Sigmoid colon (tissue), 7 donors: ENCODE measurements at places on chromosomes 3 and 15. TPM values are rescaled to one million over a fixed set of nuclear protein-coding genes. Genes with fewer than 3 reads are reported as not detected.

DNA sequence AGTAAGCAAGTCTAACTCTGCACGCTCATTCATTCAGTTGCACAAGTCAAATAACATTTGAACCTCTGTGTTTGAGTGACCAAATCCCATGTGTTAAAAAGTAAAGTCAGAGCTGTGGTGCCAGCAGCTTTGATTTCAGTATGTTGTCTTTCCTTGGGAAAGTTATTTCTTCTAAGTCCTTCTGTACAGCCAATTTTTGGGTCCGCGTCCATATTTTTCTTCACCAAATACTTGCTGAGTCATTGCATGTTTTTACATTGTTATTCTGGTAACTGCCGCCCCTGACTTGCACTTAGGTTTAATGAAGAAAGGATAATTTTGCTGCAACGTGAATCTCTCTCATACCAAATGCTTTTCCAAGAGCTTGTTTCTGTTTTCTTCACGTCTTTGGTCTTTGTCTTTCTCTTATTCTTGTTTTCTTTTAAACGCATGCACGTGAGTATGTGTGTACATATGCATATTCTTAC is 56.7 kb downstream of the PLS1 start:
- H3K27me3 ChIP-seq, result no peaks in the 10 kb centered on the region
- DNase-seq, result no peak
- H3K4me3 ChIP-seq, result no peak overlapping the region
- no peak overlapping the region for H3K27ac ChIP-seq
- no peaks in the 10 kb centered on the region for H3K4me1 ChIP-seq
- no peaks in the 10 kb centered on the region for H3K36me3 ChIP-seq

- H3K27me3 ChIP-seq, result no peaks in the 10 kb centered on the region
- no peak overlapping the region for H3K27ac ChIP-seq
- DNase-seq, result no peak
- no peaks in the 10 kb centered on the region for H3K36me3 ChIP-seq
Observed at GRCh38 chr3:139202226-139202958, 141.4 kb upstream of the MRPS22 start.

GRCh38 chr3:49868862-49869466 is 742 bp downstream of the CAMKV start:
- H3K27me3 ChIP-seq, result peaks cover 26% of the 10 kb centered on the region
- H3K4me3 ChIP-seq, result peak overlapping the region; percentile 44
- peaks cover 14% of the 10 kb centered on the region for H3K4me1 ChIP-seq

DNA sequence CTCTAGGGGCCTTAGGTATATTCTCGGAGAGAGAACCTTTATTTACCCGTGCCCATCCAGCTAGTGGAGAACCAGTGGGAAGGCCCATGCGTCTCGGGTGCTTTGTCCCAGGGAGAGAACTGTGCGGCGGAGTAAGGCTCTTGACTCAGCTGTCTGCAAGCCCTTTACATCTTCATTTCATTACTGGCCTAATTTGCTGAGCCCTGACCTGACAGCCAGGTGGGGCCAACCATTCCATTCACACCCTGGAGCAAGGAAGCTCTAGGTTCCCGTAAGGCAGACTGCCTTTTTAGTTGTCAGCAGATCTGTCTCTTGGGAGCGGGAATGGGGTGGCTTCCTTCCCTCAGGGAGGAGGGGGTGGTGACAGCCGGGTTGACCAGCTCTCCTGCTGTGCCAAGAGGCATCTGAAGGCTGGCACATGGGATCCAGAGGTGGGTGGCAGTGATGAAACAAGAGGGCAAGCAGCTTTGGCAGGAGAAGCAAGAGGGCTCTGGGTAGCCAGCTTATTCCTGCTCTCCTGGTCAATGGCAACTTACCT is 36.4 kb downstream of the SV2B start:
- no peak for DNase-seq
- H3K27ac ChIP-seq, result no peak overlapping the region
- no peak overlapping the region for H3K4me3 ChIP-seq
- H3K4me1 ChIP-seq, result no peaks in the 10 kb centered on the region
- H3K27me3 ChIP-seq, result no peaks in the 10 kb centered on the region
- no peaks in the 10 kb centered on the region for H3K36me3 ChIP-seq

DNA sequence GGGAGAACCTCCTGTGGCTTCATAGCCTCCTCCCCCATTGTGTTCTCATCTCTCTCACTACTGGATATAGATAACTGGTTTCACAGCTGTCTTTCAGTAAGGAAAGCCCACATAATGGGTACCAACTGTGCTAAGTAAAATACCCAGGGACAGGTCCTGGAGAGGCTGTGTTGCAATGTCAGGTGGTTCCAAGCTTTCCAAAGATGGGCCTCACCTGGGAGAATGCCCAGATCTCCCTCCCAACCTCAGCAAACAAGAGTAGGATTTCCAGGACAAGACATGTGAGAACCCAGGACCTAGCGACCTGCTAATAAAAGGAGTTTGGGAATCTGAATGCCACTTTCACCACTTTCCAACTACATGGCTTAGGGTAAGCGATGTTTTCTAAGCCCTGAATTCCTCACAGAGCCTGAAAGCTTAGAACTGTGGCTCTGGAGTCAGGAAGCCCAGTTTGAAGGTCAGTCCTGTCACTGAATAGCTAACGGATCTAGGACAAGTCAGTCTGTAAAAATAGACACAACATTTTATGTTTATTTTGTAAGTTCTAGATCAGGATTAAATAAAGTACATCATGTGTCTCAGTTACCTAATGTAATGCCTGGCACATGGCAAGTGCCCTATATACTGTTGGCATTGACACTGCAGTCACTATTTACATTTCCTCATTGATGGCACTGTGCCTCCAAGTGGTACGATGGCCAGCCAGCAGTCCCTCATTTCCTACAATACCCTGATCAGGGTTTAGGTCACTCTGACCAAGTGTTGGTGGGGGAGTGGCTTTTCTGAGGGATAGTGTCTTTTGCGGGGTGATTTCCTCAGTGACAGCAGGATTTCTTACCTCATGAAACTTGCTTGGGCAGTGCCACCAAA is 11.9 kb downstream of the CERS3 start:
- H3K27ac ChIP-seq, result peak overlapping the region; percentile 8
- peak; percentile 81 for DNase-seq
- H3K4me3 ChIP-seq, result no peak overlapping the region
- H3K4me1 ChIP-seq, result no peaks in the 10 kb centered on the region
- no peaks in the 10 kb centered on the region for H3K27me3 ChIP-seq

GRCh38 chr15:43169888-43170287 is 15.3 kb upstream of the CCNDBP1 start:
- H3K36me3 ChIP-seq, result peaks cover 68% of the 10 kb centered on the region
- no peak overlapping the region for H3K4me3 ChIP-seq
- DNase-seq, result no peak
- H3K27me3 ChIP-seq, result no peaks in the 10 kb centered on the region

DNA sequence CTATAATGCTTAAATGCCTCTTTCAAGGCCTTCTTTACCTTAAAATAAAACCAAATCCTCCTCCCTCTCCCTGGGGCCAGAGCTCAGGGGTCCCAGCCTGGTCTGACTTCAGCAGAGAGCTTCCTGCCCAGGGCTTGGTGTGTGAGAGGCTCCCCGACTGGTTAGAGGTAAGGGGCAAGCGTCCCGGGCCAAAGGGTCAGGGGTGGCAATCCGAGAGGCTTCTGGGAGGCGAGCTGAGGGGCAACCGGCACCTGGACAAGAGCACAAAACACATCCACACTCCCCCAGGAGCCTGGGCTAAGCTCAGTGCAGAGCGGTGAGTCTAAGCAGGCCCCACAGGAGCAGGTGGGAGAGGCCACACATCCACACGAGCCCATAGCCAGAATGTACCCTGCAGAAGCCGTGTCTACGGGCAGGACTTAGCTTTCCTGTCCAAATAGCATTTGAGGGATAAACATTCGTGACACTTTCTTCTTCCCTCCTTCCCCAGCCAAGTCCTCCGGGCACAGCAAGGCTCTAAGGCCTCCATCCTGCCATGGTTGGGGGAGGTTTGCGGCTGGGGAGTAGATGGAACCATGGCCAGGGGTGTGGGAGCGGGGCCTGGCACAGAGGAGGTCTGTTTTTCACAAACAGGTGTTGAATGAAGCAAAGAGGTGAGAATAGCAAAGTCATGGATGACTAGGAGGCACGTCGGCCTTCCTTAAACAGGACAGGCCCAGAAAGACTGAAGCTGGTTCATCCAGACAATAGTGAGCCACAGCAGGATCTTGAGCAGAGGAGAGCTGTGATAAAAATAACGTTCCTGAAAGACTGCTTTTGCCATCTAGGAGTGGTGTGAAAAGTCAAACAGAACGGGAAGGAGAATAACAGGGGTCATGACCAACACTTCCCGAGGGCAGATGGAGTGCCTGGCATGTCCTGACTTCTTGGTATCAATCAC is 98.7 kb upstream of the IQSEC1 start:
- no peaks in the 10 kb centered on the region for H3K36me3 ChIP-seq
- H3K4me1 ChIP-seq, result no peaks in the 10 kb centered on the region
- peak; percentile 53 for DNase-seq
- no peaks in the 10 kb centered on the region for H3K27me3 ChIP-seq
- H3K4me3 ChIP-seq, result no peak overlapping the region

DNA sequence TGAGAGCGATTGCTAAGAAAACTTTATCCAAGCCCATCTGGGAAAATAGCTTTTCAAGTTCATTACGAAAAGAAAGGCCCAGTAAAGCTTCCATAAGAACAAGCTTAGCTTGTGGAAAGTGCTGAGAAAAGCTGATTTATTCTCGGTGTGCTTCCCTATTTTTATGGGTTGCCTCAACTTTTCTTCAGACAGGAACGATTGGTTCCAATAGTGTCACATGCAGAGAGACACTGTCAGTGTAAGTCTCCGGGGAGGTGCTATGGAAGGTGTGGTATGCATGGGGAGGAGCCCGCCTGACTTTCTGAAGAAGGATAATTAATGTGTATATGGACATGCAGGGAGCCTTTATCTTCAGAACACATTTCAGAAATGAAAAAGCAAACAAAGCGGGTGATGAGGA is 177.2 kb downstream of the SSR3 start:
- H3K4me3 ChIP-seq, result no peak overlapping the region
- DNase-seq, result no peak
- H3K36me3 ChIP-seq, result no peaks in the 10 kb centered on the region
- H3K4me1 ChIP-seq, result peaks cover 13% of the 10 kb centered on the region
- no peak overlapping the region for H3K27ac ChIP-seq
- H3K27me3 ChIP-seq, result no peaks in the 10 kb centered on the region

The LRCH3 gene
- total RNA-seq, result 51.4 TPM

The BHLHE40 gene
- 12.5 TPM for total RNA-seq

The GPX1 gene
- total RNA-seq, result 331 TPM

The ARPP21 gene
- 1.9 TPM for total RNA-seq

The STRIT1 gene
- not detected for total RNA-seq
